NCI-H1930 (cell line): ENCODE measurements at places on chromosomes 1 and 21.

GRCh38 chr21:37869661-37870060 is 46.6 kb downstream of the KCNJ6 start:
- no peak for DNase-seq

GRCh38 chr1:32272557-32273390 is 19.1 kb upstream of the HDAC1 start:
- no peak for DNase-seq

- no peak for DNase-seq
These were observed 112.5 kb downstream of the USH2A start for GRCh38 chr1:216310776-216311175.

DNA sequence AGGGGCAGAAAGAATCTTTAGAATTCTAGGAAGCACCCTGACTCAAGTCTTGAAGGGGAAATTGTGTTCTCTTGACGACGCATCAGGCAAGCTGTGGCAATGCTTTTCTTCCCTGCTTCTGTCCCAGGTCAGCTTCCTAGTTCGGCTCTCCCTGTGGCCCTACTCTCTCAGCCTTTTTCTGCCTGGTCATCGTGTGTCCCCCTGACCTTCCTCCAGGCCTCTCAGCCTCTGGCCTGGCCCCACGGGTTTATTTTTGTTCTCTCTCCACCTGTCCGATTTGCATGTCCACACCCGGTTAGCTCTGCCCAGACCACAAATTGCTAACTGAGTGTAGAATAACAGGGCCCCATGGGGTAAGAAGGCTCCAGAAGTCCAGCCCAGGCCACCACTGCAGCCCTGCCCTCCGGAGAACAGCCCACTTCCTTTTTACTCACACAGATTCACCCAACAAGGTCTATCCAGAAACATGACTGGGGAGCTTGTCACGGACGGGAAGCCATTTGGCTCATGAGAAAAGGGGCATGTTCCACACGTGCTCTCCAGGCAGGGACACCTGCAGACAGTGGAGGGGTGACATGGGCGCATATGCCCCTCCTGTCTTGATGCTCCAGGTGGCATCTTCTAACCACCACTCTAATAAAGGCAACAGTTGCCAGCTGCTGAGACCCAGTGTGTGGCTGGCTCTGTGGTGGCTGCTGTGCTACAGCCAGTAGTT is 9.8 kb downstream of the KCNN3 start:
- DNase-seq: no peak

- no peak for DNase-seq
These were observed 93.5 kb upstream of the SIM2 start for GRCh38 chr21:36605426-36605825.

GRCh38 chr1:100359139-100359538 is 6.8 kb downstream of the CDC14A start:
- no peak for DNase-seq

DNA sequence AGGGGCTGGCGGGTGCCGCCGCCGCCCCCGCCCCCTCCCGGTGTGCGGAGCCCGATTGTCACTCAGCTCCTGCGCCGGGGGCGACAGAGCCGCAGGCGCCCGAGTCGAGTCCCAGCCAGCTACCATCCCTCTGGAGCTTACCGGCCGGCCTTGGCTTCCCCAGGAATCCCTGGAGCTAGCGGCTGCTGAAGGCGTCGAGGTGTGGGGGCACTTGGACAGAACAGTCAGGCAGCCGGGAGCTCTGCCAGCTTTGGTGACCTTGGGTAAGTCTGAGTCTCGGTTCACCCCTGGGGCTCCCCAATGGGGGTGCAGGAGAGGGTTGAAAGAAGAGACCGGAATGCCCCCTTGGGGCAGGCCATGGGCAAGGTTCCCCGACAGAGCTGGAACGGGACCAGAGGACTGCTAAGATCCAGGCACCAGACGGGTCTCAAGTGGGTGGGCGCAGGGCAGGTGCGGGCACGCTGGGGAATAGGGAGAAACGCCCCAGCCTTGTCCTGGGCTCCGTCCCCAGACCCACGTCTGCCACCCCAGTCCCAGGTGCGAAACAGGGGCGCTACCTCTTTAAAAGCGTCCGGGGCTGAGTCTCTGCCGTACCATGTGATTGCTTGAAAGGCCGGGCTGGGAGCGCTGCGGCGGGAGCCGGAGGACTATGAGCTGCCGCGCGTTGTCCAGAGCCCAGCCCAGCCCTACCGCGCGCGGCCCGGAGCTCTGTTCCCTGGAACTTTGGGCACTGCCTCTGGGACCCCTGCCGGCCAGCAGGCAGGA is at the start of gene ADORA1:
Gene ADORA1 (plus strand): TSS at position 61 of the 765 bp plus-strand sequence. CDS start 1,116 bp downstream, outside the sequence.
- DNase-seq: no peak

GRCh38 chr1:173603056-173603591 is at the start of gene SLC9C2:
Gene SLC9C2 (minus strand): TSS chr1:173603072. CDS start chr1:173601776, 1,296 bp downstream.
- DNase-seq: no peak

GRCh38 chr1:166485620-166486019 is 318.8 kb upstream of the FAM78B start:
- DNase-seq: no peak

GRCh38 chr1:6016191-6016865 is 24.1 kb upstream of the NPHP4 start:
- no peak for DNase-seq

- no peak for DNase-seq
These were observed 7.2 kb downstream of the GALNT2 start for GRCh38 chr1:230074270-230074669.

GRCh38 chr1:66929146-66929688 is 4.4 kb downstream of the MIER1 start:
- no peak for DNase-seq

GRCh38 chr1:232792949-232793348 is 12.3 kb upstream of the MAP10 start:
- DNase-seq: no peak

GRCh38 chr1:19866029-19866428 is 16.2 kb upstream of the OTUD3 start:
- no peak for DNase-seq

- no peak for DNase-seq
These were observed 18.0 kb downstream of the TMEM81 start for GRCh38 chr1:205066141-205066818.

DNA sequence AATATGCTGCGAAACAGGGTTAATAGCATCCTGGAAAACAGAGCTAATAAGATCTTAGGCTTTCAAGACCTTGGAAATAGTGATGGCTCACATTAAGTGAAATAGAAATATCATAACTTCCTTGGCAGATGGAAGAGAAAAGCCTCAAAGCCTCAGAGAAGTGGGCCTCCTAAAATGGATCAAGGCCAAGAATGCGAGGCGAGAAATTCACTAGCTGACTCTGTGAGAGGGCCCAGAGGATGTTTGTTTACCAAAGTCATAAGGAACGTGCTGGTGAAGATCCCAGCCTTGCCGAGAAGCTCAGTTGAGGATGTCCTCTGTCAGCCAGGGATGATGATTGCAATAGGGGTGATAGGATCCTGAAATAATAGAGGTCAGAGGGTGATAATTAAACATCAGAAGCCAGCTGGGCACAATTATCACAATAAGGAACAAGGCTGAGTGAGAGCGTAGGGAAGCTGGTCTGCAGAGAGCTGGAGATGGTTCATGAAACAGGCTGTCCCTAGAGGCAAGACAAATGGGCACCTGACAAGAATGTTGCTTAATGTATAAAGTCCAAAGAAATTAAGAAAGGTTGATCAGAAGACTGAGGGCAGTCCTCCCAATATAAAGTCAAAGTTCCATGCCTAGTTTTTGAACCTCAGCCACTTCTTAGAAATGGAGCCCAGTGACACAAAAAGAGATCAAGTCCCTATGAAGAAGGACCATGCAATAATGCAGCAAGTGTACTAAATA is 101.7 kb upstream of the COG2 start:
- DNase-seq: no peak

DNA sequence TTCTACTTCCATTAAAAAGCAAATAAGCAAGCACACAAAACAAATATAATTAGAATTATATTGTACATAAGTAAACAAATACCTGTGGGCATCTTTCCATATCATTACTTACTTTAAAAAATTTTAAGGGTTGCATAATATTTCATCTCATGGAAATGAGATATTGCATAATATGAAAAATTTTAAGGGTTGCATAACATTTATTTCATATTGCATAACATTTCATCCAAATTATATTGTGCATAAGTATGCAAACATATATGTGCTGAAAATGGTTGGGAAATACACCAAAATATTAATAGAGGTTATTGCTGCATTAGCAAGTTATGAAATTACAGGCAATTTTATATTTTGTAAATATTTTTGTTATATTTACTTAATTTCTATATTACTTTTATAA is 213.7 kb downstream of the KCNH1 start:
- DNase-seq: no peak

DNA sequence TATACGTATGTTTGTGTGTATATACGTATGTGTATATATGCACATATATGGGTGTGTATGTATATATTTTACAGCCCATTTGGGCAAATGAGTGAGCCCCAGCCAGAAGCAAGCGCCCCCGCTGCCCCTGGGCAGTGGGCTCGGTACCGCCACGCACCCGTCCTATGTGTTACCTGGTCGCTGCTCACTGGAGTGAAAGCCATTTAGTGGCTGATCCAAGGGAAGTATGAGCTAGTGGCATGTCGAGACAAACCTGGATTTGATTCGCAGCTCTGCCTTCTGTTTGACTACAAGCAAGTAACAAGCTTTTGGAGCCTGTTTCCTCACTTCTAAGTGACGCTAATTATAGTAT is 35.8 kb upstream of the JAK1 start:
- no peak for DNase-seq

- DNase-seq: no peak
These were observed 5.3 kb downstream of the PTTG1IP start for GRCh38 chr21:44867999-44868700.

DNA sequence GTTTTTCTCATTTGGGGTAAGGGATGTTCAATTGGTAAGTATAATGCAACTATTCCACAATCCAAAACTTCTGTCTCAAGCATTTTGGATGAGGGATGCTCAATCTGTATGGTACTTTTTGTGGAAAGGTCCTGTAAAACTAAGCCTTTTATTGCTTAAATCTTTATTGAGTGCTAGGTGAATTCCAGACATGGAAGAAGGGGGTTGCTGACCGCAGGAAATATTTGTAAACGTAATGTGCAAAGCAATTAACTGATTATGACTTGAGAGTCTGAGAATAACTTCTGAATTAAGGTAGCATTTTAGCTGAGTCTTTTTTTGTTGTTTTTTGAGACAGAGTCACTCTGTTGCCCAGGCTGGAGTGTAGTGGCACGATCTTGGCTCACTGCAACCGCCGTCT is 3.1 kb downstream of the AKIRIN1 start:
- no peak for DNase-seq

- DNase-seq: no peak
These were observed 1.4 kb downstream of the VPS13D start for GRCh38 chr1:12231276-12231595.

GRCh38 chr1:63112155-63112900 is 210.0 kb upstream of the FOXD3 start:
- no peak for DNase-seq

DNA sequence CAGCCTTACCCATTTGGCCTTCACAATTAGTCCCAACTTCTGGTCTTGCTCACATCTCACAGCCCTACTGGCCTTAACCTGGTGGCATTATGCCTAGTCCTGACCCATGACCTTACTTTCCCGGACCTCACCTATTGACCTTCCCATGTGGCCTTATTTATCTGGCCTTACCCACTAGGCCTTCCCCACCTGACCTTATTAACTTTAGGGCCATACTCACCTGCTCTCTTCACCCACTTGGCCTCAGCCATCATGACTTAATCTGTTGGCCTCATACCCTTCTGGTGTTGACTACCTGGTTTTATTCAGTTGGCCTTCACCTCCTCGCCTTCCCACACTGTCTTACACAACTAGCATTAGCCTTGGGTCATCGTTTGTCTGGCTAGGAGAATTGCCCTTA is 35.7 kb downstream of the EXOC8 start:
- no peak for DNase-seq

GRCh38 chr21:35011681-35012080 is 37.4 kb downstream of the RUNX1 start:
- no peak for DNase-seq

GRCh38 chr1:1783320-1783719 is 5.0 kb upstream of the NADK start:
- DNase-seq: no peak

DNA sequence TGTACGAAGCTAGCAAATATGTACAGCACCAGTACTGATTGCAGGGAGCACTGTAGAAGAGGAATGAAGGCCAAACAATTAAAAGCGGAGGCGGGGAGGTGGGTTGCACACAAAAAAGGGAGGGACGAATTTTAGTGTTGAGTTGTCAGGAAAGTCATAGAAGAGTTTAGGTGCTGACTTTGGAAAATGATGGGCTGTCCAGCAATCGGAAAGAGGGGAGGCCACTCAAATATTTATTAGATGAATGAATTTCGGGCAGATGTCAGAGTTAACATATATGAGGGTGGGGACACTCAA is 537 bp upstream of the ANKRD13C start:
- DNase-seq: no peak

GRCh38 chr1:19044471-19044870 is 88.0 kb upstream of the IFFO2 start:
- DNase-seq: no peak
